ENCODE measurements at places on chromosomes 2 and 18. TPM values are rescaled to one million over a fixed set of nuclear protein-coding genes. Genes with fewer than 3 reads are reported as not detected.
A peak's percentile ranks its signal among the peaks of the same experiment; 100 is the strongest.

GRCh38 chr2:134425724-134426496 is 172.0 kb downstream of the MGAT5 start:
- no peak for DNase-seq
- H3K27ac ChIP-seq, result no peak overlapping the region
- no peaks in the 10 kb centered on the region for H3K27me3 ChIP-seq
- no peaks in the 10 kb centered on the region for H3K36me3 ChIP-seq

The BARD1 gene
- 21.9 TPM for total RNA-seq

DNA sequence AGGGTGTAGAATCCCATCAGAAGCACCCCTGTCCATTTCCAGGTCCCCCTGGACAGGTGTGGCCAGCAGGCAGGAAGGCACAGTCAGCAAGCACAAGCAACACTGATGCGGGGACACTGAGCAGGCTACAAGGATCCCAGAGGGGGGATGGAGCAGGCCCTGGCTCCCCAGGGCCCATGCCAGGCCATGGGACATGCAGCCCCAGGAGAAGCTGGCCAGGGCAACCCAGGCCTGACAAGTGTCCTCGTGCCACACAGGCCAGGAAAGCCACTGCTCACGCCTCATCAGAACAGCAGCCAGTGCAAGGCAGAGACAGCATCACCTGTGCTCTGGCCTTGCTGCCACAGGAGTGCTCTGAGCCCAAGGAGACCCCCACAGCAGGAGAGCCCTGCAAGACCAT is 14.1 kb upstream of the GPC1 start:
- no peak overlapping the region for H3K4me3 ChIP-seq
- H3K4me1 ChIP-seq, result no peaks in the 10 kb centered on the region
- no peaks in the 10 kb centered on the region for H3K36me3 ChIP-seq
- H3K27ac ChIP-seq, result no peak overlapping the region
- no peak for DNase-seq
- H3K27me3 ChIP-seq, result no peaks in the 10 kb centered on the region

DNA sequence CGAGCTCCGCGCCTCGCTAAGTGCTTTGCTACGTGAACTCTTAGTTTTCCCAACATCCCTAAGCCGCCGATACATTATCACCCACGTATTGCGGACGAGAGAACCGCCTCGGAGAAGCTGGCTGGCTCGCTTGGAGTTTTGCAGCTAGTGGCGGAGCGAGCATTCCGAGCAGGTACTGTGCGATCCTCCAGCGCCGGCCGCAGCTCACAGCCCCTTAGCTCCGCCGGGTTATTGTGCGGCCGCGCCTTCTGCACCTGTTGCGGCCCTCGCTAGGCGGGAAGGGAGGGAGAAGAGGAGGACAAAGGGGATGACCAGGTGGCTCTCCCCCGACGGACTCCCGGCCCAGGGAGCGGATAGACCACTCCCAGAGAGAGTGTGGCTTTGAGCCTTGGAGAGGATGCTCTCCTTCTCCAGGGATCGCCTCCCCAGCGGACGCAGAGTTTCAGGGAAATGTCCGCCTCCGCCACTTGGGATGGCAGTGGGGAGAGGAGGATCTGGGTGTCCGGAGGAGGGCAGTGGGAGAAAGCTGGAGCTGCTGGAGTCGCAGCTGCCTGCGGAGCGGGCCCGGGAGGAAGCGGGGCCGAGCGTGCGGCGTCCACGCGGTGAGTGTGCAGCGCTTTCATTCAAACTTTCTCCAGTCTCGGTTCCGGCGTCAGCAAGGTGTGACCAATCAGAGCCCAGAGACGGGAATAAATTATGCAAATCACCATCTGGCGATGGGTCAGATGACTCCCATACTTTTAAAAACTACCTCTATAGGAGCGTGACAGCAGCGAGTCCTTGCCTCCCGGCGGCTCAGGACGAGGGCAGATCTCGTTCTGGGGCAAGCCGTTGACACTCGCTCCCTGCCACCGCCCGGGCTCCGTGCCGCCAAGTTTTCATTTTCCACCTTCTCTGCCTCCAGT is at the start of gene LIPG:
LIPG (plus strand) TSS at position 769 of the 905 bp plus-strand sequence. CDS start 252 bp downstream, outside the sequence.
- peaks cover 25% of the 10 kb centered on the region for H3K4me1 ChIP-seq
- no peak within 1 kb of the TSS for H3K27ac ChIP-seq
- DNase-seq, result no peak
- peaks cover 10% of the 10 kb centered on the region for H3K27me3 ChIP-seq
- H3K36me3 ChIP-seq, result no peaks in the 10 kb centered on the region

The SCYGR2 gene
- total RNA-seq, result not detected

DNA sequence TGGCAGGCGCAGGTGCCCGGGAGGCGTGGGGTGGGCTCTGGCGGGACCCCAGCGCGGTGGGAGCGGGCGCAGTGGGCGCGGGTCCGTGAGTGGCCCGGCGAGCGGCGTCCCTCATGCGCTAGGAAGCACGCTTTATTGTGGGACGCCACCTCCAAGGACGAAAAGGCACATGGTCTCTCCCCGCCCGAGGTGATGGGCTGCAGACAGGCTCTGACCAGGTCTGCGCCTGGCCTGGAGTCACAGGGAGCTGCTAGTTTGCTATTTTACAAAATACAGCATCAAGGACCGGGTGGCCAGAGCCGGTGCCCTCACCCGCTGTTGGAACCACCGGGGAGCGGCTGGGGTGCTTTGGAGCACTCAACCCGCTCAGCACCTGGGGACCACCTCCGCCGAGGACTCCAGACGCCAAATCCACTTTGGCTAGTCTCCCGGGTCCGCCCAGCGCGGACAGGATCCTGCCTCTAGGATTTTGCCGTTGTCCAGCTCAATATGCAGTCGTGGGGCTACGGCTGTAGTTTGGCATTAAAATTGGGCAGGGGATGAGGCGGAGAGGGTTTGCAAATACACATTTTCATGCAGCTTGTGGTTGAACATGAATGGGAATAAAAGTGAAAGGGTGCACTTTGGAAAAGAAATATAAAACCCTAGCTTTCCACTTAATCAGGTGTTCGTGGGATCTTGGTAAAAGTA is 65.4 kb downstream of the LRRFIP1 start:
- H3K27me3 ChIP-seq, result no peaks in the 10 kb centered on the region
- peak overlapping the region; percentile 97 for H3K27ac ChIP-seq
- H3K4me3 ChIP-seq, result peak overlapping the region; percentile 95
- no peak for DNase-seq
- H3K4me1 ChIP-seq, result peaks cover 70% of the 10 kb centered on the region

DNA sequence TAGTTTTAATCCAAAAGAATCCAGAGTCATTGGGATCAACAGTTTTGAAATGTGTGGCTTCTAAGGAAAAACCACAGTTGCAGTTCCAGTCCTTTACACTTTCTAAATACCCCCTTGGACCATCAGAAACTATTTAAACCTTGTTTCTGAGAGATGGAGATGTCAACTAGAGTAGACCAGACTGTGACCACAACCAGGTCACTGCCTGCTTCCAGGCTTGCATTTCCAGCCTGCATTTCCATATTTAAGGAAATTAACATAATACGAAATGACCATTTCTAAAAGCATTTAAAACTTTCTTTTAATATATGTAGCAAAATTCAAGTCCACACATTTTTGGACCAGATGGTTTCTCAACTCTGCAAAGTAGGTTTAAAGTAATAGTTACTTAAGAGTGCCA is 38.4 kb downstream of the ADD2 start:
- H3K4me1 ChIP-seq, result no peaks in the 10 kb centered on the region
- H3K27ac ChIP-seq, result no peak overlapping the region
- H3K27me3 ChIP-seq, result no peaks in the 10 kb centered on the region
- no peak overlapping the region for H3K4me3 ChIP-seq
- H3K36me3 ChIP-seq, result no peaks in the 10 kb centered on the region

The C2orf81 gene
- total RNA-seq, result 0.45 TPM

GRCh38 chr18:24118750-24119577 is 19.9 kb upstream of the CABYR start:
- no peak overlapping the region for H3K4me3 ChIP-seq
- no peak for DNase-seq
- no peaks in the 10 kb centered on the region for H3K36me3 ChIP-seq
- no peaks in the 10 kb centered on the region for H3K4me1 ChIP-seq
- H3K27ac ChIP-seq, result no peak overlapping the region

The PPP4R3B gene
- total RNA-seq, result 71.3 TPM

The MYO3B gene
- total RNA-seq, result 0.38 TPM

GRCh38 chr18:56389190-56389589 is 249.2 kb downstream of the TXNL1 start:
- H3K4me3 ChIP-seq, result no peak overlapping the region
- DNase-seq, result no peak
- H3K27ac ChIP-seq, result no peak overlapping the region
- no peaks in the 10 kb centered on the region for H3K36me3 ChIP-seq
- H3K27me3 ChIP-seq, result no peaks in the 10 kb centered on the region
- H3K4me1 ChIP-seq, result no peaks in the 10 kb centered on the region

DNA sequence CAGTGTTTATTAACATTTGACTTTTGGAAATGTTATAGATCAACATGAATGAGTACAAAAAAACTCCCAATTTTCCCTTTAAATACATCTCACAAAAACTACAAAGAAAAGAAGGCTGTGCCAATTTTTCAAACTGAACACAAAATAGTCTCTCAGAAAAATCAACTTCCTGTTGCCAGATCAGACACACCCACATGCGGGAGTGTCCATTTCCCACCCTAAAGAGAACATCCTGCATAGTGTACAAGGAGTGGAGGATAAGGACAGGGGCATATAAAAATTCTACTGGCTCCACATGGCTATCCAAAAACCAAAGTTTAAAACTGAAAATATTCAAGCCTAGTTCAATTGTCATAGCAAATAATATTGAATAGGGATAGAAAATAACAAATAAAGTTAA is 165.3 kb downstream of the ATAD2B start:
- no peaks in the 10 kb centered on the region for H3K36me3 ChIP-seq
- H3K27me3 ChIP-seq, result no peaks in the 10 kb centered on the region
- H3K4me3 ChIP-seq, result no peak overlapping the region
- no peak for DNase-seq

The LOXHD1 gene
- total RNA-seq, result not detected

The PDCD1 gene
- total RNA-seq, result 1.3 TPM

- no peaks in the 10 kb centered on the region for H3K4me1 ChIP-seq
- no peaks in the 10 kb centered on the region for H3K36me3 ChIP-seq
- no peak overlapping the region for H3K27ac ChIP-seq
- DNase-seq, result no peak
Measured at GRCh38 chr2:121248766-121249343, 36.1 kb downstream of the TFCP2L1 start.

The CCDC148 gene
- total RNA-seq, result not detected

GRCh38 chr2:27904405-27904665 is 13.8 kb downstream of the BABAM2 start:
- no peaks in the 10 kb centered on the region for H3K27me3 ChIP-seq
- no peak for DNase-seq
- H3K4me1 ChIP-seq, result no peaks in the 10 kb centered on the region

The TPRKB gene
- 49.8 TPM for total RNA-seq

DNA sequence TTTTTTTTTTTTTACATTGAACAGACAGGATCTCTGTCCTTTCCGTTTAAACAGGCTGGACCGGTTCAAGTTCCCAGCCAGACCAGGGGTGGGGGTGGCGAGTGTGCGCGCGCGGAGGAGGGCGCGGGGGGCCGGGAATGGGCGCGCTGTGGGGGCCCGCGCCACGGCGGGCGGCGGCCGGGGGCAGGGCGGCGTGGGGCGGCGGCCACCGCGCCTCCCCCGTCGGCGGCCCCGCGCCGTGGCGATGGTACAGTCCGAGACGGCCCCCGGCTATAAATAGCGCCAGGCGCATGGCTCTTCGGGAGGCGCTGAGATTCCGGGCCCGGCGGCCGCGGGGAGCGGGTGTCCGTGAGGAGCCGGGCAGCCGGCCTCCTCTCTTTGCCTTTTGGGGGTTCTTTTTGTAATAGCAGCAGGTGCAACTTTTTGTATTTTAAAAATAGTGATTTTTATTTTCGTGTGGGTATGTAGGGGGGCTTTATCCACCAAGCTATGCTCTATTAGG is 430 bp upstream of the CELF4 start:
- no peak for DNase-seq
- no peaks in the 10 kb centered on the region for H3K36me3 ChIP-seq
- H3K4me1 ChIP-seq, result peaks cover 23% of the 10 kb centered on the region
- peaks cover 19% of the 10 kb centered on the region for H3K27me3 ChIP-seq
- no peak overlapping the region for H3K27ac ChIP-seq

GRCh38 chr2:44143701-44144100 is 25.0 kb upstream of the PPM1B start:
- no peak overlapping the region for H3K4me3 ChIP-seq
- H3K4me1 ChIP-seq, result no peaks in the 10 kb centered on the region
- no peak overlapping the region for H3K27ac ChIP-seq
- no peak for DNase-seq
- H3K36me3 ChIP-seq, result no peaks in the 10 kb centered on the region

GRCh38 chr2:28286678-28287077 is 106.0 kb upstream of the FOSL2 start:
- H3K27me3 ChIP-seq, result no peaks in the 10 kb centered on the region
- peak overlapping the region; percentile 41 for H3K27ac ChIP-seq
- H3K4me3 ChIP-seq, result no peak overlapping the region
- no peak for DNase-seq
- H3K4me1 ChIP-seq, result peaks cover 53% of the 10 kb centered on the region

GRCh38 chr2:96963316-96963715 is 23.1 kb downstream of the FAM178B start:
- DNase-seq, result no peak
- no peaks in the 10 kb centered on the region for H3K36me3 ChIP-seq
- peak overlapping the region; percentile 42 for H3K27ac ChIP-seq
- no peak overlapping the region for H3K4me3 ChIP-seq

DNA sequence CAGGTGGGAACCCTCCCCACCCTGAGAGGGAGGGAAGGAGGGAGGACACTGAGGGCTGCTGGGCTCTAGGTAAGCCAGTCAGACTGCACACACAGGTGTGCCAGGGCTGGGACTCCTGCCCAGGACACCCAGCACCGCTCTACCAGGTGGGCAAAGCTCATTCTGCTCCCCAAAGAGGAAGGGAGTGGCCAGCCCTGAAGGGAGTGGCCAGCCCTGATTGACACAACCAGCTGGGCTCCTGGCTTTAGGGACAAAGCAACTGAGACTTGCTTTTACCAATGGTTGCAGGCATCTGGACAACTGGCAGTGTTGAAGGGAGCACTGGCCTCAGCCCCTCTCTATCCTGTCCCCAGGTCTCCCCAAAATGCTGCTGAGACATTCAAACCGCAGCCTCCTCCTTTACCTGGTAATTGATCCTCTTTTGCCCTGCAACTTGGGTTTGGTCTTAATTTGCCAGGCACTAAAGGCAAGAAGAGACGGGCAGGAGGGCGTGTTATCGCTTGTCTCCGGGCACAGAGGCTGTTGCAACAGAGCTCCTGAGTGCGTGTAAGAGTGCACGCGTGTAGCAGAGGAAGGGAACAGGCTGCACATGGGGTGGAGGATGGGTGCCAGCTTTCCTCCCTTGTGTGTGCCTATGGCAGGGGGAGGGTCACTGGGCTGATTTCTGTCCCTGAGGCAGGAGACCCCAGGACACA is 14.5 kb upstream of the FOSL2 start:
- peak overlapping the region; percentile 85 for H3K27ac ChIP-seq
- no peaks in the 10 kb centered on the region for H3K27me3 ChIP-seq
- peak overlapping the region; percentile 16 for H3K4me3 ChIP-seq
- no peak for DNase-seq

The SPDYA gene
- total RNA-seq, result 1.4 TPM
